Fibroblast of the conjunctiva (primary cell): ENCODE measurements at places on chromosomes 7 and 10.

GRCh38 chr10:26310361-26310760 lies 93.8 kb downstream of the GAD2 start:
- no peak for DNase-seq

GRCh38 chr7:18471476-18472160 lies 23.9 kb upstream of the HDAC9 start:
- DNase-seq, result no peak

DNA sequence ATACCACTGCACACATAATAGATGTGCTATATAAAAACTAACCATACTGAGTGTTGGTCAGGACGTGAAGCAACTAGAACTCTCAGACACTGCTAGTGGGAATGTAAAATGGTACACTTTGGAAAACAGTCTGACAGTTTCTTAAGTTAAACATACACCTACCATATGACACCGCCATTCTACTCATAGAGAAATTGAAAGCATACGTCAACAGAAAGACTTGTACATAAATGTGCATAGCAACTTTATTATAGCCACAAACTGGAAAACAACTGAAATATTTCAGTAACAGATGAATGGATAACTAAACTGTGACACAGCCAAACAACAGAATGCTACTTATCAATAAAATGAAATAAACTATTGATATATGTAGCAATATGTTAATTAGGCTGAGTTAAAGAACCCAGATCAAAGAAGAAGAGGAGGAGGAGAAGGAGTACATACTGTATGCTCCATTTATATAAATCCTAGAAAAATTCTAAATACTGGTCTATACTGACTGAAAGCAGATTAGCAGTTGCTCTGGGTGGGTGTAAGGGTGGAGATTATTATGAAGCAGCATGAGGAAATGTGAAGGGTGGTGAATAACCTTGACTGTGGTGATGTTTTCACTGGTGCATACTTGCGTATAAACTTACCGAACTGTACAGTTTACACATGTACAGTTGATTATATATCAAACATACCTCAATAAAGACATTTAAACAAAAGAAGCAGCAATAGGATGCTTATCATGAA lies 48.6 kb downstream of the ARHGAP21 start:
- no peak for DNase-seq

DNA sequence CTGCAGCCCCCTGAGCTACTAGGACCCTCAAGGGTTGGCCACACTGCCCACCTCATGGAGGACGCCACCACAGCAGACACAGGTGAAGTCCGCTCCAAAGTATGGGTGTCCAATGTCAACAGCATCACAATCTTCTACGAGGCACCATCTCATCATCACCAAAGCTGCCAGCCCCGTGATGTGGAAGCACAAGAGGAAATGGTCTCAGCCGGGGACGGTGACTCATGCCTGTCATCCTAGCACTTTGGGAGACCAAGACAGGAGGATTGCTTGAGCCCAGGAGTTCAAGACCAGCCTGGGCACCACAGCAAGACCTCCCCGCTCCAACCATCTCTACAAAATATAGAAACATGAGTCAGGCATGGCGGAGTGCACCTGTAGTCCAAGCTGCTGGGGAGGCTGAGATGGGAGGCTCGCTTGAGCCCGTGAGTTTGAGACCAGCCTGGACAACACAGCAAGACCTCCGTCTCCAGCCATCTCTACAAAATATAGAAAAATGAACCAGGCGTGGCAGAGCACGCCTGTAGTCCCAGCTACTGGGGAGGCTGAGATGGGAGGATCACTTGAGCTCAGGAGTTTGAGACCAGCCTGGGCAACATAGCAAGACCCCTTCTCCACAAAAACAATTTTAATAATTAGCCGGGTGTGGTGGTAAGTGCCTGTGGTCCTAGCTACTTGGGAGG lies 48.8 kb upstream of the MYL10 start:
- DNase-seq, result no peak
